ENCODE measurements at places on chromosomes 3 and 15. TPM values are rescaled to one million over a fixed set of nuclear protein-coding genes. Genes with fewer than 3 reads are reported as not detected.

Gene JMJD7
- total RNA-seq = 14.3 TPM

Gene ATP13A5
- total RNA-seq = not detected

Gene GABRG3
- 0.24 TPM for total RNA-seq

Gene AGBL1
- total RNA-seq = not detected

Gene LTK
- total RNA-seq = 0.31 TPM

Gene MKRN2OS
- total RNA-seq = 0.44 TPM

Gene NPAP1
- 0.07 TPM for total RNA-seq

Gene SCG3
- total RNA-seq = 22.7 TPM

Gene GP9
- not detected for total RNA-seq

Gene POPDC2
- 0.37 TPM for total RNA-seq

Gene COL6A5
- 0.04 TPM for total RNA-seq

Gene KLHL40
- not detected for total RNA-seq

Gene PLXNA1
- total RNA-seq = 42.1 TPM

Gene ZNF662
- total RNA-seq = not detected

Gene PLS1
- 20.4 TPM for total RNA-seq

Gene GOLGA6L7
- total RNA-seq = not detected

Gene PCLAF
- total RNA-seq = 74.5 TPM

Gene PLSCR2
- total RNA-seq = not detected

Gene PDCD10
- 64.3 TPM for total RNA-seq

Gene POLQ
- 15.4 TPM for total RNA-seq

Gene KLHL25
- total RNA-seq = 18.4 TPM

Gene EIF4E3
- total RNA-seq = 12.9 TPM

Gene GREM1
- total RNA-seq = 1.1 TPM

Gene ADPGK
- 54.8 TPM for total RNA-seq

Gene FAM81A
- 1.0 TPM for total RNA-seq

Gene DNAH12
- total RNA-seq = not detected

Gene ISLR
- 0.35 TPM for total RNA-seq

Gene SKOR1
- total RNA-seq = 0.13 TPM

Gene BDH1
- total RNA-seq = 23.8 TPM

Gene DAZL
- 21.7 TPM for total RNA-seq

Gene CSPG4
- 2.0 TPM for total RNA-seq

Gene MYRIP
- total RNA-seq = 2.2 TPM

Gene SLC35G2
- total RNA-seq = 5.4 TPM
